NCI-H2029 (cell line): ENCODE measurements at places on chromosomes 7 and 10.

DNA sequence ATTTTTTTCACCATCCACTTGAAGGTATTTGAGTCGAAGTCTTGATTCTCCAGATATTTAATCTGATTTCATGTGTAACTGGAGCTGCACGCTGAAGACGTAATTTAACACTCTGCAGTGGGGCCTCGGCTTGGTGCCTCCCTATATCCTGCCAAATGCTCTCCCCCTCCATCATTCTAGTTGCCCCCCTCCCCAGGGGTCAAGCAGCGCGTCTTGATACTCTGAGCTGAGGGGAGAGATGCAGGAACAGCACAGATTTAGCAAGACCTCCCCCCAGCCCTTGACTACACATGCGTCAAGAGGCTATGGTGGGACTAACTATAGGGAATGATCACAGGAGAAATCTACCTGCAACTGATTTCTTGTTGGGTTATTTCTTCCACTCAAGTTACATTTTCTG lies 85.8 kb downstream of the PRPF18 start:
- DNase-seq = no peak

GRCh38 chr7:66729274-66729673 lies 11.3 kb upstream of the RABGEF1 start:
- no peak for DNase-seq

DNA sequence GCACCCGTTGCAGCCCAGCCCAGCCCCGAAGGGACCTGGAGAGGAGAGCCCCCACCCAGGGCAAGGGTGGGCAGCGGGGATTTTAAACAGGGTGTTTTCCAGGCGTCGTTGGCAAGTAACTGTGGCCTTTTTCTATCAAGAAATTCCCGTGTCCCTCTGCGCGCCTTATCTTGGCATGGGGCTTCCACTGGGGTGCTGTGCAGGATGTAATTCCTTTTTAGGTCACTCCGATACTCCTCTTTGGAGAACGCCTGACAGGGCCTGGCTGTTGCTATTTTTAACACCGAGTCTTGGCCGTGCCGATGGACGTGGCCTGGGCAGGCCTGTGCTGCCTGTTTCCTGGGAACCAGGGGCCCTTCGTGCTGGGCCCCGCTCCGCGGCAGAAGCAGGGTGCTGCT lies 93.8 kb downstream of the INPP5A start:
- no peak for DNase-seq

GRCh38 chr10:71073451-71074175 lies 138.8 kb upstream of the UNC5B start:
- DNase-seq = no peak

GRCh38 chr10:102465466-102465865 lies 14.1 kb upstream of the C10orf95 start:
- no peak for DNase-seq
